Stimulated activated CD4-positive, alpha-beta T cell treated with anti-CD3 and anti-CD28 coated beads, TNF-alpha, amount 100 ng/mL, for 48 hours (primary cell): ENCODE measurements at places on chromosomes 1 and 21.

GRCh38 chr1:93219443-93219842 is 38.9 kb downstream of the CCDC18 start:
- DNase-seq: no peak

DNA sequence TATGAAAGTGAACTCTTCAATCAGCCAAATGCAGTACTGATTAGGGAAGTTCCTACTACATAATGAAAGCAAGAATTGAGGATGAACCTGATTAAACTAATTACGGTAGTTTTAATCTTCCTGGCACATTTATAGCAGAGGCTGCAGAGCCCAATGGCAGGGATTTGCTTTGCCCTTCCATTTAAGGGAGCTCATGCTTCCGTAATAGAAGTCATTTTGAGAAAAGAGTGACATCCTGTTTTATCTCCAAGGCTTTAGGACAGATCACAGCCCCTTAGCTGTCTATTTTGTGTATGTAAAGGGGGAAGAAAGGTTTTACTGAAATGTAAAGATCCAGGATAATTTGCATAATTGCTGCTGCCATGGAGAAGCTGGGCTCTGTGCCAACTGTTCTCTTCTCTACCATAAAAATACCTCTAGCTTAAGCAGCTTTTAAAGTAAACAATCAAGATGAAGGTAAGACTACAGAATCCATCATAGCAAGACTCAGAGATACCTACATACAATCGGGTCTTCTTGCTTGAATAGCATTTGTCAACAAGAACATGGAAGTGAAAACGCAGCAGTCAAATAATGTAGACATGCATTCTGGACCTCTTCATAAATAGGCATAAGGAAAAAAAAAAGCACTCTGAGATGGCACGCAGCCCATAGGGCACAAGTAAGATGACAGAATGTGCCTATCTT is 62.5 kb downstream of the ASH1L start:
- DNase-seq: no peak

DNA sequence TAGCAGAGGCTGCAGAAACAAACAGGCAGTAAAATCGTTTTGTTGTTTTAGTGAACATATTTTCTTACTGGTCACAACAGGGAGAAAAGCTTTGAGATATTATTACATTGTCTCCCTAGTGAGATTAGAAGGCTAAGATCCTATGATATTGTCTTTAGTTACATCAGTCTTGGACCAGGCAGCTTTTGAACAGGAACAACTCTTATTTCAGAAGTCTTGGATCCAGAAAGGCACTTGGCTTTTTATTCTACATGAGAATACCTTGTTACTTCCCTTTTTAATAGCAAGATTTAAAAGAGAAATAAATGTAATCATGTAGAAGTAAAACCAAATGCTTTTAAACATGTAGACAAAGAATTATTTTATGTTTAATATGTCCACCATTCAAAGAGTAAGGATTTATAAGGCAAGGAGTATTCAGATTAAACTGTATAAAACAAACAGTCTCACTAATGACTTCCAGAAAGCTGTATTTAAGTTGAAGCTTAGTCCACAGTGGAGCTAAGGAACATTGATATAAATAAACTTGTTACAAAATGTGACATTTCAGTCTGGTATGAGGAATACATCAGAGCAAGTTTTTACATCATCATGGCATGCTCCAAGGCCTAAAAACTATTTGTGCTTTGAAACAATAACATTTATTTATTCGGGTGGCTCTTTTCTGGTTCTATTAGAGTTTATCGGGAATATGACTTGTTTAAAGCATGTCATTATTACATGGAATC is 72.2 kb downstream of the PHTF1 start:
- no peak for DNase-seq

GRCh38 chr1:160436966-160437365 is 36.6 kb downstream of the VANGL2 start:
- DNase-seq: no peak

- no peak for DNase-seq
Observed at GRCh38 chr1:101313356-101313755, 76.5 kb downstream of the S1PR1 start.

DNA sequence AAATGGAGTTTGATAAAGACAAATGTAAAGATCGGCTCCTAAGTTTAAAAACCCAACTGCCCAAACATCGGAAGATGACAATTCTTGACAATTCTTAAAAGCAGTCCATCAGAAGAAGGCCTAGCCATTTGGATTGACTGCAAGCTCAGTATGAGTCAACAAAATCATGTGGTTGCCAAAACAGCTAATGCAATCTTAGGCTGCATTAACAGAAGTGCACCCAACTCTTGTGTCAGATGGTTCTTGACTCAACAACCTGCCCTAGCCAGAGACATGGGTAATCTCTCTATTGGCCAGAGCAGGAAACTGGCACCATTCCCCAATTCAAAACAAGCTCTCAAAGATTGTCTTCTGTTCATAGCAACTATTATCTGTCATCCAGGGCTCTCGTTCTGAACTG is 9.9 kb upstream of the NCF2 start:
- no peak for DNase-seq

DNA sequence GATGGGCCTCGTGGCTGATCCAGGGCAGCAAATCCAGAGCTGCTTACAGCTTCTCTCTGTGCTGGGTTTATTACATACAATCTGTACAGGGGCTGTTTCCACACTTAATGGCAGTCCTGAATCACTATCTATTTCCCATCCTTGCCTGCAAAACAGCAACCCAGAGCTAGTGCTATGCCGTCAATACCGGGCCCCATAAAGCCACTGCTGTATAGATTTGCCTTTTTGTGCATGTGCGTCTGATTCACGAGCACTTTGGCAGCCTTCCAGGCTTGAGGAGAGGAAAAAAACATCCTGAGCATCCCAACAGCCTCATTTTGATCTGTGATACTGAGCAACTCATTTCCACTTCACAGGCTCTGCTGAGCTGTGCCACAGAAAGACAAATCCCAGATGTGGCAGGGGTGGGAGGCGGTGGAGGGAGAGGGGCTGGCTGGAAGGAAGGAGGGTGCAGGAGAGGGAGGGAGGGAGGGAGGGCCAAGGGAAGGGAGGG is 65.2 kb upstream of the TARBP1 start:
- DNase-seq: peak; percentile 30

- DNase-seq: no peak
Observed at GRCh38 chr1:194252199-194252598, 1065.8 kb upstream of the B3GALT2 start.

DNA sequence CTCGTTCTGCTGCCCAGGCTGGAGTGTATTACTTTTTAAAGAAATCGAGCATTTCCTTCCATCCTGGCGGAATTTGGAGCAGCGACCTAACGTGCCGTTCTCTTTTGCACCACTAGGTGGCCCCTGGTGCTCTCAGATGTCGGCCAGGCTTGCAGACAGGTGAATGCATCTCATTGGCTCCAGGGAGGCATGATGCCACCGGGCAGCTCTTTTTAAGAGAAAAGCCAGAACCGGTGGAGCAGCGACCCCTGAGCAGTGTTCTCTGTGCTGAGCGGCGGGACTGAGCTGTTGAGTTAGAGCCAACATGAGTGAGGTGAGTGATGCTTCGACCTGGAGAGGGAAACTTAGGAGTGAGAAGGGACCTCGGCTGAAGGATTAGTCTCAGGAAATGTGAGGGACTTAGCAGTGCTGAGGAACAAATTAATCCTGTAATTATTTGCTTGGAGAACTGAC is at the start of gene PCP4:
PCP4 (plus strand) TSS at position 241 of the 453 bp plus-strand sequence; CDS start at position 305, 64 bp downstream.
- peak; percentile 10 for DNase-seq

GRCh38 chr1:203271018-203271743 is 34.1 kb upstream of the BTG2 start:
- peak; percentile 44 for DNase-seq

DNA sequence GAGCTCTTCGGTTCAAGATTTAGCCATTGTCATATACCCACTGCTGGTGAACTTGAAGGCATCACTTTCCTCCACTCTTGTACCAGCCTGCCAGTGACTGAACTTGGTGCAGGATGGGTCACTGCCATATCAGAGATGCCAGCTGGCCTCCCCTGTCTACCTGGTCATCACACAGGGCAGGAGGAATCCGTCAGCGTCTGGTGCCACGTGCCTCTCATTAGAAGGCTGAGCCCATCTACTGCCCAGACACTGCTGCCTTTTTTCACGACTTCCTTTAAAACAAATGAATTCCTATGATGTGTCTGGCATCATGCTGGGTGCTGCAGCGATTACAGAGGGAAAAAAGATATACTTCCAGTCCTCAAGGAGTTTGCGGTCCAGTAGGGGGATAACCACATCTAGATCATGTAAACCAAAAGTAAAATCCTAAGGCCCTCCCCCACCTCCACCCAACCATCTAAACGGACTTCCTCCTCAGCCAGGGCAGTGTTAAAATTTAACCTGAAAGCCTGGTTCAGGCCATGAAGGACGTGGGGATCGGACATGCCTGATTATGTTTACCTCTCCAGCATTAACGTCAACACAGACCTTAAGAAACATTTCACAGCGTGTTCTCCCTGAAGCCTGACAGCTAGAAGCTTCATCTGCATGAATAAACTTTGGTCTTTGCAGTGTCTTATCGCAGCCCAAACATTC is 29.2 kb upstream of the PDE9A start:
- DNase-seq: no peak

- no peak for DNase-seq
Observed at GRCh38 chr1:193355178-193355577, 168.8 kb upstream of the B3GALT2 start.

GRCh38 chr1:203289281-203289981 is 15.9 kb upstream of the BTG2 start:
- DNase-seq: peak; percentile 90

DNA sequence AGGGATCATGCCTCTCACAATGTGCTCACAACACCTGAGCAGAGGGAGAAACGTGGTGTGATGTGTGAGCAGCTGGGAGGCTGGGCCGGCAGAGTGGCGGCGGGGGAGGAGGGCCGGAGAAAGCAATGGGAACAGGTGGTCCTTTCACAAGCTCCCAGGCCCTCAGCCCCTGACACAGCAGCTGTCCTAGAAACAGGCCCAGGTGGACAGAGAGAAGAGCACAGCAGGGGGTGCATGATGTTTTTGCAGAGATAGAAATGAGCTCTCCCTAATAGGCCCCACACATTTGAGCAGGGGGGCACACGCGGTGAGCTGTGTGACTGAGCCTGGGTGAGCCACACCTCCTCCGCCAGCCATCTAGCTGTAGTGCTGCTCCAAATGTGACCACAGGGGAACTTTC is 7.6 kb upstream of the RGS16 start:
- DNase-seq: no peak

DNA sequence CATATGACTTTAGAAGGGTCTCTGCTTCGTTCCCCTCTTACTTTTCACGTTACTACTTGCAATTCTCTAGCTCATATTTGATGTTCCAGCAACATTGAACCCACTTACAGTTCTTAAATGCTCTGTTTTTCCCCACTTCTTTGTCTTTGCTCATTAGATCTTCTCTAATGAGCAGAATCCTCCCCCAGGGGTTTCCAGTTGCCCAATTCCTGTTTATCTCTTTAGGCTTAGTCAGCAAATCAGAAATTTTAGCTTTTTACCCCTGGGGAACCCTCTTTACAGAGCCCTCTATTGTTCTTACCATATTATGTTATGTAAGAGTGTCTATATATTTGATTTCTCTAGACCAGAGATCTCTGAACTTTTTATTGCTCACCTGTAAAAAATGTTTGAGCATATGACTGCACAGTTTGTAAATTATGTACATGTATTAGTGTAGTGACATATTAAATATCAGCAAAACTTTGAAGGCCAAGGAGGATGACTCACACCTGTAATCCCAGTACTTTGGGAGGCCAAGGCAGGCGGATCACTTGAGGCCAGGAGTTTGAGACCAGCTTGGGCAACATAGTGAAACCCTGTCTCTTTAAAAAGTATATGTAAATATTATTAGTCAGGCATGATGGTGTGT is 71.4 kb downstream of the FNBP1L start:
- DNase-seq: no peak

DNA sequence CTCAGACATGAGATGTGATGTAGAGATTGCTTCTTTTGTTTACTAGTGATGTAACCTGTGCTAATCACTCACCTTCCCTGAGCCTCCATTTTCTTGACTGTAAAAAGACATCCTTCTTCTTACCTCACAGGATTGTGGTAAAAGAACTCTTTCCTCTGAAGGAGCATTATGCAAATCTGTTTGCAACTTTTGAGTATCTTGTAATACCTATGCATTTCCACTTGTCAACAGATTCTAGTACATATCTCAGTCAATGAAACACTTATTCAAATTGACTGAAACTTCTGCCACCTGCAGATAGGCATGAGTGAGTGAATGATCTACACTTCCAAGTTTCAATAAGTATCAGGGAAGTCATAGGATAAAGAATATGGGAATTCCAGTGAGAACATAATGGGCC is 174.7 kb downstream of the HHIPL2 start:
- no peak for DNase-seq

GRCh38 chr1:66775646-66776045 is 23.4 kb downstream of the DYNLT5 start:
- DNase-seq: no peak

DNA sequence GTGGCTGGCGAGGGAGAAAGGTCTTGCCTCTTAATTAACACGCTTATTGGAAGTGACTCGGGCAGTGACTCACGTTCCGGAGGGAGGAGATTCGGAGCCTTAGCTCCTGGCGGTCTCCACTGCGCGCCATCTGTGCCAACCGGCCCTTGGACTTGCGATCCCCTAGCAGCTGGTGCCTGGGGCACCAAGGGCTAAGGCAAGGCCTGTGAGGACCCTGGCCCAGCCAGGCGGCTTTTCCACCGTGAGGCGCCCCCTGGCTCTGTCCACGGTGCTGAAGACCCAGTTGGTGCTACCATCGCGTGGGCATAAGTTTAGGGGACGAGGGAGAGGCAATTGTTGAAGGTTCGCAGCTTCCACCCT is 1.3 kb upstream of the SYT6 start:
- DNase-seq: no peak

- DNase-seq: no peak
Observed at GRCh38 chr21:45187646-45188045, 100.0 kb downstream of the POFUT2 start.
